Stimulated activated CD4-positive, alpha-beta T cell treated with anti-CD3 and anti-CD28 coated beads, Interleukin-12 subunit alpha, Interleukin-12 subunit beta, amount 100 ng/mL, for 4 hours (primary cell): ENCODE measurements at places on chromosomes 2 and 18.

DNA sequence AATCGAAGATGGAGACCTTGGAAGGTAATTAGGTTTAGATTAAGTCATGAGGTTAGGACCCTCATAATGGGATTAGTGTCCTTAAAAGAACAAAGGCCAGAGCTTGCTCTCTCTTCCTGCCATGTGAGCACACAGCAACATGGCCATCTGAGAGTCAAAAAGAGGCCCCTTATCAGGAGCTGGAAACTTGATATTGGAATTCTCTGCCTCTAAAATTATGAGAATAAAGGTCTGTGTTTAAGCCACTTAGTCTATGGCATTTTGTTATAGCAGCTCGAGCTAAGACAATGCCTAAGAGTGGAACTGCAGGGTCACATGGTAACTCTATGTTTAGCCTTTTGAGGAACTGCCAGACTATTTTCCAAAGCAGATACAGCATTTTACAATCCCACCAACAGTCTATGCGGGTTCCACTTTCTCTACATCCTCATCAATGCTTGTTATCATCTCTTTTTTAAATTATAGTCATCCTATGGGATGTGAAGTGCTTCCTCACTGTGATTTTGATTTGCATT lies 42.4 kb downstream of the THADA start:
- DNase-seq = no peak

DNA sequence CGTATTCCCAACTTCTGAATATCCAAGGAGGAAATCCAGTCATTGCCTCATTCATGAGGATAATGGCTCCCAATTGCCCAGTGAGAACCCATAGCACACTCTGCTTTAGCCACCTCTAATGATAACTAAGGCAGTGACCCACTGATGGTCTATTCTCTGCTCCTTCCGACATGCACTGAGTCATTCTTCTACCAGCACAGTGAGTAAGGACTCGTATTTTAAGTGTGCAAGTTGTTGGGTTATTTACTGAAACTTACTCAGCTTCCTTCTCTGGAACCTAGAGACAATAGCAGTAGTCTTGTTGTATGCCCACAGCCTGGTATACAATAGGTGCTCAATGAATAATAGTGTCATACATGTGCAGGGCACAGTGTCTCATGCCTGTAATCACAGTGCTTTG lies 81.1 kb upstream of the ZNF397 start:
- no peak for DNase-seq

- DNase-seq = no peak
Observed at GRCh38 chr2:151761193-151761592, 26.9 kb upstream of the NEB start.

DNA sequence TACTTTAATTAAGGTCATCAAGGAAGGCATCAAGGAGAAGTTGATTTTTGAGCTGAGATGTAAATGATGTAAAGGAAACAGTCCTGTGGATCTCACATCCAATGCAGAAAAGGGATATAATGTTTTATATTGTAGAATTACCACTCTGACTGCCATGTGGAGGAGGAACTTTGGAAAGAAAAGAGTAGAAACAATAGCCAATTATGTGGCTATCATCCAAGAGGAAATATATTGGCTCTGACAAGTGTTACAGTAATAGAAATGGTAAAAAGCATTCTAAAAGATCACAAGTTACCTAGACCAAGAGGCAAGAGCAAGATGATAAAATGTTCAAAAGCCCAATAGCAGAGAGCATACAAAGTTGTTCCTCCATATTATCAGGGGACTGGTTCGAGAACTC lies 26.8 kb downstream of the BARD1 start:
- DNase-seq = no peak

DNA sequence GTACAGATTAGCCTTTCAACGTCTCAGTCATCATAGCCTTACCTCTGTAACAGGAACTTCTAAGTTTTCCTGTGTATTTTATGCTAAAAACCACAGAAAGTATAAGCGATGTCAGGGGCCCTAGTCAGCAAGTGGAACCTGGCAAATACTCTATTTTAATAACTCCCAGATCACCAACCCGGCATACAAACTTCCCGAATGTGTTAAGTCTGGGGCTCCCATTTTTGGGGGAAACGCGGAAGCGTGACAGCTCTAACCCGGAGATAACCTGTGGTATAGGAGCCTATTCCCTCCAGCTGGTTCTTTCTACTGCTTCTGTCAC lies 574 bp downstream of the NIFK start:
- DNase-seq = no peak

GRCh38 chr2:98823196-98824170 lies 92.6 kb upstream of the MGAT4A start:
- DNase-seq = no peak

DNA sequence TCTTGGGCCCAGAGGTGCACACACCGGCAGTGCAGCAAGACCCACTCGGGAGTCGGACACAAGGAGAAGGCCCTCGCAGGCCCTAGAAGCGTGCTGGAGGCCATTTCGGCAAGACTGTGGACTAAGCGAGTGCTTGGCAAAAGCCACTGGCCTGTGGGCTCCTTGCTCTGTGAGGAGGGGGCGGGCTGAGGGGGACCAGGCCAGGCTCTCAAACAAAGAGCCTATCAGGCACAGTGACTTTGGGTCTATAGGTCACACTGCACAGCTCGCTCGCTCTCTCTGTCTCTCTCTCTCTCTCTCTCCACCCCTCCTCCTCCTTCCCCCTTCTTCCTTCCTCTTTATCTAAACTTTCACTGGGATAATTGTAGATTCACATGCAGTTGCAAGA lies 23.6 kb upstream of the ZCCHC2 start:
- DNase-seq = no peak

- no peak for DNase-seq
Observed at GRCh38 chr2:54699665-54700064, 23.8 kb upstream of the EML6 start.

DNA sequence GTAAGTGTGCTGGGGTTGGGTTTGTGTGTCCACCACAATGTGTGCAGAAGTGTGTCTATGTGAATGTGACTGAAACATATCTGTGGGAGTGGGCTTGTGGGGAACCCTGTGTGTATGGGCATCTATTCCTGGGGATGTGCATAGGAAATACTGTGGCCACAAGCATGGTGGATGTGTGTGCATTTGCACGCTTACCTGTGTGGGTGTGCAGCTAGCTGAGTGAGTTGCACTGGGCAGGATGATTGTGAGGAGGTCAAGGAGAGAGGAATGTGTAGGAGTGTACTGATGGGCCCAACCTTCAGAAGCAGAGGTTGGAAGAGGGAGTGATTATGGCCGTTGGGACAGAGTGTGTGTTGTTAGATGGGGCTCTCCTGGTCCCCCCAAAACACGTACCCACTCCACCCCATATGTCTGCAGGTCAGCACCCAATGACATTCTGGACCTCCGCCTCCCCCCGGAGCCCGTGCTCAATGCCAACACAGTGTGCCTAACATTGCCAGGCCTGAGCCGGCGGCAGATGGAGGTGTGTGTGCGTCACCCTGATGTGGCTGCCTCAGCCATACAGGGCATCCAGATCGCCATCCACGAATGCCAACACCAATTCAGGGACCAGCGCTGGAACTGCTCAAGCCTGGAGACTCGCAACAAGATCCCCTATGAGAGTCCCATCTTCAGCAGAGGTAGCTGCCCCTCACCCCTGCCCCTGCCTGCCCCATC lies 1.2 kb downstream of the WNT10A start:
- no peak for DNase-seq

DNA sequence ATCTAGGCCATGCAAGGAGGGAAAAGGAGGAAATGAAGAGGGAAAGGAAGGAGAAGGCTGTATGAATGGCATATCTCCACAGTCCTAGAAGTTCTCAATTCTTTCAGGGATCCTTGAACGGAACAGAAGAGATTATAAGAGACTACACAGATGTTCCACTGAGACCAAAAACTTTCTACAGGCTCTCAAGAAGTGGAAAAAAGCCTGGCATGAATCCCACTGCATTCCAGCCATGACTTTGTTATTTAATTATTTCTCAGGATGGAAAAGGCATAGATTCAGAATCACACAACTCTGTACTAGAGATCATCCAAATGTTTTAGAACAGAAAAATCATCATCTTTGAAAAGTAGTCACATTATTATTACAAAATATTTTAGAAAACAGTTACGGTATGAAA lies 131.7 kb upstream of the CDH20 start:
- no peak for DNase-seq

- DNase-seq = no peak
Observed at GRCh38 chr2:42425697-42426096, 64.7 kb upstream of the COX7A2L start.

- no peak for DNase-seq
Observed at GRCh38 chr18:616380-616995, 19.7 kb downstream of the CLUL1 start.

- no peak for DNase-seq
Observed at GRCh38 chr18:78364388-78364960, 615.1 kb upstream of the SALL3 start.

DNA sequence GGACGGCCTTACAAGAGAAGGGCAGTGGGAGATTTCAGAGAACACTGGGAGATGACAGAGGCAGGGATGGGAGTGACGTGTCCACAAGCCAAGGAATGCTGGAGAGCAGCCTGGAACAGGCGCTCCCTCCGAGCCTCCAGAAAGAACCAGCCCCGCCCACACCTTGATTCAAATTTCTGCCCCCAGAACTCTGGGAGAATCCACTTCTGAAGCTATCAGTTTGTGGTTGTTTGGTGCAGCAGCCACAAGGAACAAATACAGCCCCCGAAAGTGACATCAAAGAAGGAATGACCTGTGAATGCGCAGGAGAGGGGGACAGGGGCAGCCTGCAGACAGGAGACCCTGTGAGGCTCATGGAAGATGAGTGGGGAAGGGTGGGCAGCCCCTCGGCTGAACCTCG lies 67.3 kb downstream of the TWIST2 start:
- DNase-seq = no peak

DNA sequence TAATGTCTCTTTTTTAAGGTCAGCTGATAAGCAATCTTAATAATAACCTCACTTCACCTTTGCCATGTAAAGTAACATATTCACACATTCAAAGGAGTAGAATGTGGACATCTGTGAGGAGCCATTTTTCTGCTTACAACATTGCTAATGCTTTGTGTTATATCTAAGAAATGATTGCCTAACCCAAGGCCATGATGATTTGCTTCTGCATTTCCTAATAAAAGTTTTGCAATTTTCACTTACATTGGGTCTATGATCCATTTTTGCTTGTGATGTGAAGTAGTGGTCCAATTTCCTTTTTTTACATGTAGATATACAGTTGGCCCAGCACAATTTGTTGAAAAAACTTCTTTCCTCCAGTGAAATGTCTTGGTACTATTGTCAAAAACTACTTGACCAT lies 22.0 kb downstream of the RELCH start:
- no peak for DNase-seq

DNA sequence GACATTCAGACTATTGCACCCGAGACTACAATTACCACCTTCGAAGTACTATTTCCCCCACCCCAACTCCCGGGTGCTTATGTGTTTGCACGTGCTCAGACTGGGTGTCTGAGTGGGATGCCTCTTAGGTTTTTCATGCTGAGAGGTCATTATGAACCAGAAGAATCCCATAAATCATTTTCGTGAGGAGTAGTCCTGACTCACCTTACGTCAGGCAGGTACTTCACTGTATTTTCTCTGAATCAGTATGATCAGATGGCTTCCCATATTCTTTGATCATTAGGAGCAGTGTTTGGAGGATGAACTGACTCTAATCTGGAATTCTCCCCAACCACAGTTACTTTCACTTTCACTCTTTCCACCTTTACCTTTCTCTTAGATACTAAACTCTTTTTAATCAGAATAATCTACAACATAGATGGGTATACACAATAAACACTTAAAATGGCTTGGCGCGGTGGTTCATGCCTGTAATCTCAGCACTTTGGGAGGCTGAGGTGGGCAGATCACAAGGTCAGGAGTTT lies 38.4 kb upstream of the STAT4 start:
- DNase-seq = no peak

DNA sequence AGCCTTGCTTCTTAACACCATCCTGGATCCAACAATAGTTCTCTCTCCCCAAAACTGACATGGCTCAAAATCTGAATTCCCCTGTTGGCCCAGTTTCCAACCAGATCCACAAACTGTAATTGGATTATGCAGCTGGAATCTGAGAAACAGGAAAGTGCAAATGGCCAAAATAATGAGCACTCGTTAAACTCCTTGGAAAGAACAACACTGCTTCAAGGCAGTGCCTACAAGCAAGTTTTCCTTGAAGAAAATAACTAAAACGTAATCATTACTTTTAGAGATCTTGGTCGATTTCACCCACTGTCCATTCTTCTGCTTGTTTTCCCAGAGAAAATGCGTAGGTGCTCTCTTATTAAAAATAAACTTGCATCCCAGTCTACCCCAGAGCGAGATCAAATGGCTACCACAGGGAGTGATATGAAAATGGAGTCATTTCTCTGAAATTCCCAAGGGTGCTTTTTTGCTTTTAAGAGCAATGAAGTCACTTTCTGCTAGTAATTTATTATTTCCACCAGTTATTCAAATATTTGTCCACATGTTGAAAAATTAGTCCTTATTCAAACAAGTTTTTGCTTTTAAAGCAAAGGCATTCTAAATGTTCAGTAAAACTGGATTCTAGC lies 264.2 kb downstream of the C1D start:
- DNase-seq = no peak

- peak; percentile 61 for DNase-seq
Observed at GRCh38 chr18:111306-112014, 46.9 kb upstream of the USP14 start.

- DNase-seq = no peak
Observed at GRCh38 chr2:5915881-5916310, 223.7 kb downstream of the SOX11 start.

GRCh38 chr2:143949121-143949848 lies 570.6 kb downstream of the ZEB2 start:
- DNase-seq = no peak

DNA sequence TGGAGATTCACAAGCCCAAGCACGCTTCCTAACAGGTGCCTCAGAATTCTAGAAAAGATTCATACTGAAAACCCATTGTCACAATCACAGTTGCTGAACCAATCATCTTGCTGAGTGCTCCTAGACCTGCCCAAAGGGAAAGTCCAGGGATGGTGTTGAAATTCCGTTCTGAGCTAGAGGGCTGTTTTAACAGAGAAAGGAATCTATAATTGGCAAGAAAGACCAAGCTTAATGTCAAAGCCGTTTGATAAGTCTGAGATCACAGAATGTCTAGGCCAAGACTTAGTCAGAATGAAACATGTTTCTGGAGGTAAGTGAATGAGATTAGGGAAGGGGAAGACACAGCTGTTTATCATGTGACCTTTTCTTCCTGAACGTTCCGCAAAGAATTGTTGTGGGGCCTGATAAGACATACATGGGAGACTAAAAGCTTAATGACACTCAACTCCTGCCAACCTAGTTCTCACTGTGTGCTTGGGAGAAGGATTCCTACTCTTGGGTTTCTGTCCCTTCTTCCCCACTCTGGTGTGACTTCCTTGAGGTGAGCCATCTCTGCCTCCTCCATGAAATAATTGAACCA lies 27.5 kb downstream of the PMAIP1 start:
- DNase-seq = no peak

GRCh38 chr2:181546086-181546485 lies 88.9 kb downstream of the ITGA4 start:
- DNase-seq = no peak

GRCh38 chr18:61651880-61652268 lies 240.9 kb downstream of the RNF152 start:
- DNase-seq = no peak

- peak; percentile 61 for DNase-seq
Observed at GRCh38 chr2:108621087-108621559, 86.9 kb downstream of the LIMS1 start.

- no peak for DNase-seq
Observed at GRCh38 chr2:16554060-16554583, 111.5 kb downstream of the CYRIA start.
